ENCODE measurements at places on chromosomes 4 and X. TPM values are rescaled to one million over a fixed set of nuclear protein-coding genes. Genes with fewer than 3 reads are reported as not detected.

DNA sequence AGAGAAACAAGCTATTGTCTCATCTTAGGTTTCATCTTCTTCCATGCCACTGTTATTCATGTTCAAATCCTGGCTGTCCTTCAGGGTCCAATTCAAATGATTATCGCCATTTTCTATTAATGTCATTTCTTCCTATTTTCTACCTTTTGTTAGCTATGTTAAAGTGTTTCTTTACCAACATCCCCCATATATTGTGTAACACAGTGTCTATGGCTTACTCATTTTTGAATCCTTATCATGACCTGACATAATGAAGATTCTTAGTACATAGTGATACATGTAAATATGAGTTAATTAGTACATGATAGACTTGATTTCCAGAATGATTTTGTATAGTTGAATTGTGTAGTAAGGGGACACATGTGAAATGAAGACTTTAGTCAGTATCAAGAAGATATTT is 152.4 kb downstream of the SNCA start:
- H3K36me3 ChIP-seq, result no peaks in the 10 kb centered on the region
- peaks cover 17% of the 10 kb centered on the region for H3K27me3 ChIP-seq
- H3K27ac ChIP-seq, result no peak overlapping the region

DNA sequence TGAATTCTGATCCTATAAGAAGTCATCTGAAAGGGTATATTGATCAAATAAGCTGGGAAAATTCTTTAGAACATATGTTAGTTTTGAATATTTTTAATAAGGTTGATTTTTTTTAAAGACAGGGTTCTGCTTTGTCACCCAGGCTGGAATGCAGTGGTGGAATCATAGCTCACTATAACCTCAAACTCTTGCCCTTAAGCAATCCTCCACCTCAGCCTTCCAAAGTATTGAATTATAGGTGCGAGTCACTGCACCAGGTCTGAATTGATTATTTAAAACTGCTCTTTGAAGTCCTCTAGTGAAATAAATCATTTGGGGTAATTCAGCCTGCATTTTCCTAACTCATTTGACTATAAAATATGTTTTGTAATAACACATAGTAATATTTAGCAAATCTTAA is 812.3 kb downstream of the PDHA2 start:
- no peaks in the 10 kb centered on the region for H3K27me3 ChIP-seq
- no peak for DNase-seq
- H3K4me1 ChIP-seq, result no peaks in the 10 kb centered on the region

GRCh38 chrX:155218777-155219176 is 2.5 kb downstream of the VBP1 start:
- H3K27ac ChIP-seq, result peak overlapping the region; percentile 94
- H3K36me3 ChIP-seq, result peaks cover 14% of the 10 kb centered on the region
- H3K4me1 ChIP-seq, result peaks cover 19% of the 10 kb centered on the region
- DNase-seq, result no peak

DNA sequence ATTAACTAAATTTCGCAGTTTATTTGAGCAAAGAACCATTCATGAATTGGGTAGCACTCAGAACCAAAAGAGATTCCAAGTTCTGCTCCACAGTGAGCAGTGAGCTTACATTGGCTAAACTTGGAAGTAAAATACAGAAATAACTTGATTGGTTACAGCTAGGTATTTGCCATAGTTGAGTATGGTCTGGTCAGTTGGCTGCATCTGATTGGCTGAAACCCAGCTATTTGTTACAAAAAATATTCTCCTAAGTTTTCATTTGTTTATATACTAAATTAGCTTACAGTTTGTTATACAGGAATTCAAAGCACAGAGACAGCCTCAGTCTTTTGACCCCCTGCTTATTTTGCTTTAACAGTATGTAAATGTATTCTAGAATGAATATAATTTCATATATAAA is 215.1 kb downstream of the RELL1 start:
- H3K36me3 ChIP-seq, result no peaks in the 10 kb centered on the region
- peaks cover 13% of the 10 kb centered on the region for H3K27me3 ChIP-seq
- DNase-seq, result no peak
- no peak overlapping the region for H3K27ac ChIP-seq

DNA sequence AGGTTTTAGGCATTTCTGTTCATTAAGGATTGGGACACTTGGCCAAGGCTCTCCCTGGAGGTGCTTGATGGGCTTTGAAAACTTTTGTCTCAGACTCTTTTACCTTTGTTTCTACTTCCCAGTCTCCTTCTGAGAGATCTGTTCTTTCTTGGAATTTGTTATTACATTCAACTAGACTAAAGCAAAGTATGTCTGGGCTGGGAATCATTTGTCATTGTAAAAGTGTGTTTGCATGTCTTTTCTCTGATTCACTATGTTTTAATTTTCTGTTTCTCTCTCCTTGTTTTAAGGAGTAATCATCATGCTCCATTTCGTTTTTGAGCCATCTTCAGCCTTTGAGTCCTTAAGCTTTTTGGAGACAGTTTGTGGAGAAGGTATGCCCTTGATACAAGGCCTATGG is 12.2 kb upstream of the PGRMC2 start:
- no peaks in the 10 kb centered on the region for H3K4me1 ChIP-seq
- no peak for DNase-seq
- H3K4me3 ChIP-seq, result no peak overlapping the region
- no peaks in the 10 kb centered on the region for H3K36me3 ChIP-seq

GRCh38 chr4:56209767-56210166 is 177.5 kb downstream of the AASDH start:
- no peak for DNase-seq
- H3K4me1 ChIP-seq, result no peaks in the 10 kb centered on the region
- no peaks in the 10 kb centered on the region for H3K36me3 ChIP-seq
- no peak overlapping the region for H3K27ac ChIP-seq
- no peak overlapping the region for H3K4me3 ChIP-seq
- H3K27me3 ChIP-seq, result no peaks in the 10 kb centered on the region

DNA sequence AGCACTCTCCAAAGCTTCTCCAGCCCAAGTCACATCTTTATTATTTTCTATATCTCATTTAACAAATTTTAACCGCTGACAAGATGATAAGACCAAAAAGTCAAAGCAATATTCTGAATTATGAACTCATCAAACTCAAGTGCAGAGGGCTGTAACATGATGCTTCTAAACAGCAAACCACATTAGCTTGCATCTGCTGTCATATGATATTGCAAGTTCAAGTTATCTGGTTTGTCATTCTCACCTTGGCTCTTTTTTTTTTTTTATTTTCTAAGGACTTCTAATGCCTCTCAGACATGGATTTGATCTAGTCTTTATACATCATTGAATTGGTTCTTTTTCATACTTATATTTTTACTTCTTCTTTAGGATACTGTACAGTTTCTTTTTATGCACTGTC is 93.4 kb downstream of the SLC10A7 start:
- peaks cover 1% of the 10 kb centered on the region for H3K36me3 ChIP-seq
- no peak for DNase-seq
- no peaks in the 10 kb centered on the region for H3K4me1 ChIP-seq
- no peak overlapping the region for H3K4me3 ChIP-seq
- H3K27me3 ChIP-seq, result no peaks in the 10 kb centered on the region
- H3K27ac ChIP-seq, result peak overlapping the region; percentile 33

- H3K4me1 ChIP-seq, result no peaks in the 10 kb centered on the region
- no peak overlapping the region for H3K4me3 ChIP-seq
- H3K27ac ChIP-seq, result no peak overlapping the region
- no peaks in the 10 kb centered on the region for H3K27me3 ChIP-seq
- H3K36me3 ChIP-seq, result no peaks in the 10 kb centered on the region
- no peak for DNase-seq
Observed at GRCh38 chr4:138389976-138390685, 148.0 kb upstream of the SLC7A11 start.

DNA sequence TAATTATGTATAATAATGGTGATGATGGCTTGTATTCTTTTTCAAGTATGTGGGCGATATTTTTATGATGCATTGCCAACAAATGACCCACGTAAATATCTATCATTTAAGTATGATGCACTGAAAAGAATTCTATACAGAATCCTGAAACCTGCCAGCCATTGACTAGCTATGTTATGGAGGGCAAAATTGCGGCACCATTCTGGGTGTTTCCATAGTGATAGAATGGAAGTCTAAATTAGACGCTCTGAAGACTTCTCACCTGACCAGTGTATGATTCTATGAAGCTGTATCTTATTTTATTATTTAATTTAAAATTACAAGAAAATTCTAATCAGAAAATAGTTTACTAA is 677 bp upstream of the CENPC start:
- peaks cover 15% of the 10 kb centered on the region for H3K36me3 ChIP-seq
- peaks cover 47% of the 10 kb centered on the region for H3K4me1 ChIP-seq
- DNase-seq, result no peak
- H3K4me3 ChIP-seq, result peak overlapping the region; percentile 99
- H3K27me3 ChIP-seq, result no peaks in the 10 kb centered on the region

GRCh38 chr4:98006814-98007412 is 136.4 kb downstream of the STPG2 start:
- no peaks in the 10 kb centered on the region for H3K36me3 ChIP-seq
- no peaks in the 10 kb centered on the region for H3K27me3 ChIP-seq
- H3K4me1 ChIP-seq, result no peaks in the 10 kb centered on the region
- H3K4me3 ChIP-seq, result no peak overlapping the region

GRCh38 chr4:23999714-24000469 is 110.0 kb upstream of the PPARGC1A start:
- DNase-seq, result no peak
- H3K27me3 ChIP-seq, result no peaks in the 10 kb centered on the region
- H3K4me1 ChIP-seq, result no peaks in the 10 kb centered on the region
- no peaks in the 10 kb centered on the region for H3K36me3 ChIP-seq

GRCh38 chr4:175614890-175615289 is 197.2 kb downstream of the GPM6A start:
- no peaks in the 10 kb centered on the region for H3K27me3 ChIP-seq
- no peak overlapping the region for H3K4me3 ChIP-seq
- H3K27ac ChIP-seq, result no peak overlapping the region
- no peaks in the 10 kb centered on the region for H3K4me1 ChIP-seq

GRCh38 chr4:152294331-152294730 is 241.6 kb downstream of the FBXW7 start:
- no peak overlapping the region for H3K4me3 ChIP-seq
- DNase-seq, result no peak
- H3K36me3 ChIP-seq, result no peaks in the 10 kb centered on the region
- no peaks in the 10 kb centered on the region for H3K4me1 ChIP-seq

DNA sequence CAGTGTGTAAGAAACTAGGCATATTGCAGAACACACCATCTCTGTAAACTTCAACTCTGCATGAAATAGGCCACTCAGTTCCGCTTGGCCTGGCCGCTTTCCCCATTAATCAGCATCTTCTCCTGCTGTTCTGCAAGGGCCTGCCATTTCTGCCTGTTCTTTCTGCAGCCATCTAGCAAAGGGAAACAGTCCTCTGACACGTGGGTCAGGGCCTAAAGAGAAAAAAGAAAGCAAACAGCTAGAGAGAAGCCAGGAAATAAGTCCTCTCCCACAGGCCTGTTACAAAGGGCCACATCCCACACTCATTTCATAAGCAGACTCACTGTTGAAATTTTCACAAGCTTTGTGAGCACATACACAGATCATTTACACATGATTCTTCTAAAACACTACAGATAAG is 130.1 kb downstream of the PDE5A start:
- no peak overlapping the region for H3K4me3 ChIP-seq
- H3K27me3 ChIP-seq, result no peaks in the 10 kb centered on the region

DNA sequence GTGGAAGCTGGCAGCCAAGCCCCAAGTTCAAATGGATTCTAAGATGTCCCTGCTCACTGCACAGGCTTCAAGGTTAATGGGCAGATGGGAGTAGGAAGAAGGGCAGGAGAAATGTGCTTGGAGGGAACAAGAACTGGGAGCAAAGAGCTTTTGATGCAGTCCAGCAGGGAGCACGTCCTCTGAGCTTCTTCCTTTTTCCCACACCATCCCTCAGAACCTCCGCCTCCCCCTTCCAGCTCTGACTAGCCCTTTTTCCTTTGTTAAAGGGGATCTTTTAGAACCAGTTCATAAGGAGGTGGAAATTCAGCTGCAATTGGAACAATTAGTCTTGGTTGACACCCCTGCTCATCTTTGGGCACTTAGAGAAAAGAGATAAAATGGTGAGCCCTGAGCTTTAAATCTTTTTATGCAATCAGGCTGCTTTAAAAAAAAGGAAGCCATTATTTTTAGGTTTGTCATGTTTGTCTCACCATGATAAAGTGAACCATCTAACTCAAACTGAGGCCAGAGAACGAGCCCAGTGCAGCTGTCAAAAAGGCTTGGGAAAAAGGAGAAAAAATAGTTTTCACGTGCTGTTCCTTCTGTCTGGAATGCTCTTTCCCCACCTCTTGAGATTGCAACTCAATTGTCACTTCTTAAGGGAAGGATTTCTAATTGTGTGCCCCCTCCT is 135.8 kb upstream of the IL1RAPL2 start:
- no peak overlapping the region for H3K27ac ChIP-seq
- no peak for DNase-seq
- no peaks in the 10 kb centered on the region for H3K36me3 ChIP-seq
- H3K4me3 ChIP-seq, result no peak overlapping the region

DNA sequence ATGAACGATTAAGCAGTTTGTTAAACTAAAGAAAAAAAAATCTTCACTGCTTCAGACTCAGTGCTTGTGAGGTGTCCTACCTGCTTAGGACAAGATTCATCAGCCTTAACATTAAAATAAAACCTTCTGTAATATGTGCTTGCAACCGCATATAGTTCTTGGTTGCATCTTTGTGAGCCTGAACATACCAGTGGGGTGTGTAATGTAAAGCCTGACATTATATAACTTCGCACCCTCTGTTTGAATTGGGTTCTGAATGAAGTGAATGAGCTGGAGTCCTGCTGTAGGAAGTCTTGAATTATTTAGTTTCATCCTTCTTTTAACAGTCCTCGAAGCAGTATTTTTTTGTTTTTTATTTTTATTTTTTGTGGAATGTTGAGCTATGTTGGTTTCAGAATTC is 3.1 kb downstream of the KDM6A start:
- DNase-seq, result no peak
- H3K27ac ChIP-seq, result peak overlapping the region; percentile 70
- H3K4me3 ChIP-seq, result peak overlapping the region; percentile 98
- H3K4me1 ChIP-seq, result peaks cover 52% of the 10 kb centered on the region
- H3K36me3 ChIP-seq, result peaks cover 3% of the 10 kb centered on the region

- no peak for DNase-seq
- peaks cover 3% of the 10 kb centered on the region for H3K36me3 ChIP-seq
- no peak overlapping the region for H3K27ac ChIP-seq
- no peaks in the 10 kb centered on the region for H3K4me1 ChIP-seq
Observed at GRCh38 chr4:24917076-24917856, 4.4 kb upstream of the CCDC149 start.

- no peaks in the 10 kb centered on the region for H3K4me1 ChIP-seq
- no peak overlapping the region for H3K4me3 ChIP-seq
- no peaks in the 10 kb centered on the region for H3K36me3 ChIP-seq
- peaks cover 29% of the 10 kb centered on the region for H3K27me3 ChIP-seq
- DNase-seq, result no peak
- no peak overlapping the region for H3K27ac ChIP-seq
Observed at GRCh38 chrX:40807384-40807783, 72.0 kb upstream of the MED14 start.

GRCh38 chrX:134868771-134869495 is 121.9 kb upstream of the SMIM10 start:
- H3K27ac ChIP-seq, result no peak overlapping the region
- no peaks in the 10 kb centered on the region for H3K36me3 ChIP-seq
- H3K4me1 ChIP-seq, result no peaks in the 10 kb centered on the region
- H3K4me3 ChIP-seq, result no peak overlapping the region

GRCh38 chrX:111505783-111506182 is 5.7 kb upstream of the SERTM2 start:
- no peak overlapping the region for H3K27ac ChIP-seq
- no peaks in the 10 kb centered on the region for H3K36me3 ChIP-seq
- no peak for DNase-seq
- peaks cover 52% of the 10 kb centered on the region for H3K27me3 ChIP-seq

STAP1 gene
- 9.6 TPM for total RNA-seq

CXCR3 gene
- total RNA-seq, result 14.6 TPM

CDK16 gene
- 82.2 TPM for total RNA-seq

CHRDL1 gene
- total RNA-seq, result not detected

CCDC158 gene
- total RNA-seq, result not detected

MSX1 gene
- total RNA-seq, result not detected

CENPE gene
- total RNA-seq, result 63.6 TPM

FMR1NB gene
- total RNA-seq, result not detected
